ENCODE measurements at places on chromosomes 1 and 21.

DNA sequence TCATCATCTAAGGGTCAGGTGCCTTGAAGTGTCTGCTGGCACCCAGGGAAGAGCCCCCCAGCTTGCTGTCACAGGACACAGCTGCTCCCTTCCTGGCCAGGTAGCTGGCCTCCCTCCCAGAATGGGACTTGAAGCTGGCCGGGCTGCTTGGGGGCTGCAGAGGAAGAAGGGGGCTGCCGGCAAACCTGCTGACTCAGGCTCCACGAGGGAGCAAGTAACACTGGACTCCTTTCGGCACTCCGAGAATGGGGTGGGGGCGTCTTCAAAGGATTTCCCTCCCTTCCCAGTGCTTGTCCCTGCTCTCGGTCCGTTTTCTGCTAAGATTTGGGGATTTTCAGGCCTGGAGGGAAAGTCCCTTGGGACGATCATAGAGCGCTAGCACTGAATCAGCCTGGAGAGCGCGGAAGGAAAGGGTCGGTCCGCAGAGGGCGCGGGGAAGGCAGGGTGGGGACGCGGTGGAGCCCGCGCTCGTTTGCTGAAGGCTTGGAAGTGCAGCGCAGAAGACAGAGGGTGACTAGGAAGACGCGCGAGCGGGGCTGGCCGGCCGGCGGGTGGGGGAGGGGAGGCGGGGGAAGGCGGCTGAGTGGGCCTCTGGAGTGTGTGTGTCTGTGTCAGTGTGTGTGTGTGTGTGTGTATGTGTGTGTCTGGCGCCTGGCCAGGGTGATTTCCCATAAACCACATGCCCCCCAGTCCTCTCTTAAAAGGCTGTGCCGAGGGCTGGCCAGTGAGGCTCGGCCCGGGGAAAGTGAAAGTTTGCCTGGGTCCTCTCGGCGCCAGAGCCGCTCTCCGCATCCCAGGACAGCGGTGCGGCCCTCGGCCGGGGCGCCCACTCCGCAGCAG, at the start of gene CSF1:
Gene CSF1, plus strand, starts transcription at position 727 of the 840 bp plus-strand sequence. CDS start 175 bp downstream, outside the sequence.
- DNase-seq: peak; percentile 26

GRCh38 chr1:80994934-80995333, 805.8 kb upstream of the ADGRL2 start:
- no peak for DNase-seq

DNA sequence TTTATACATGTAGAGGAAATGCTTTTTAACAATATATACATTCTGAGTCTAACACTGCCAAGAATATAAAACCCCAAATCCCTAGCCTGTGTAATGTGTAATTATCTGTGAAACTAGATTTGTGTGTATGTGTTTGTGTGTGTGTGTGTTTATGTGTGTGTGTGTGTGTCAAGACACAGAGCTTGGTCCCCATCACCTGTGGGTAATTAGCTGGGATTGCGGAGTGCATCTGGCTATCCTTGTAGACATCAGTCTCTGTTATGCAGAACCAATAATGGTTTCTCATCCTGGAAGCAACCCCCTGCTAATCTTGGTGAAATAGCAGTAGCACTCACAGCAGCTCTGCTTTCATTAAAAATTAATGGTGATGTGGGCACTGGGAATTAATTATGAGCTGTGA, 26.3 kb upstream of the ST6GALNAC3 start:
- no peak for DNase-seq

GRCh38 chr1:14228677-14229076, 369.8 kb upstream of the KAZN start:
- DNase-seq: no peak

GRCh38 chr1:192171123-192171522, 12.9 kb downstream of the RGS18 start:
- DNase-seq: no peak

GRCh38 chr21:34640858-34641257, 25.9 kb upstream of the RCAN1 start:
- DNase-seq: no peak

DNA sequence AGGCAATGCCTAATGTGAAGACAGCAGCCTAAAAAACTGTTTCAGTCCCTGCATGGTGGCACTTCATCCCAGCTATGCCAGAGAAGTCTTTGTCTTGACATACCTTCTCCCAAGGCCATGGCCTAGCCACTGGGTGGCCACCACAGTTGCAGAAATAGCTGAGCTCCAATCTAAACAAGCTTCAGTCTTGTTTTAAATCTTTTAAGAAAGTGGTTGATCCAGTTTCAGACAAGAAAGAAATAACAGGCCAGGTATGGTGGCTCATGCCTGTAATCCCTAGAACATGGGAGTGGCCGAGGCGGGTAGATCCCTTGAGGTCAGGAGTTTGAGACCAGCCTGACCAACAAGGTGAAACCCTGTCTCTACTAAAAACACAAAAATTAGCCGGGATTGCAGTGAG, 600.0 kb upstream of the PLXNA2 start:
- no peak for DNase-seq

- no peak for DNase-seq
Measured at GRCh38 chr1:20223106-20223505, 36.8 kb upstream of the PLA2G2C start.

GRCh38 chr1:166479052-166479631, 312.3 kb upstream of the FAM78B start:
- DNase-seq: peak; percentile 36

GRCh38 chr1:21909787-21910503, 27.2 kb downstream of the HSPG2 start:
- DNase-seq: no peak

Data from caudate nucleus (tissue), 63 donors.